ENCODE measurements at places on chromosomes 4 and X.

- DNase-seq: no peak
Observed at GRCh38 chrX:31819455-31819854, 747.6 kb upstream of the FTHL17 start.

GRCh38 chrX:122582975-122583305 is 601.1 kb upstream of the GRIA3 start:
- DNase-seq: no peak

GRCh38 chr4:114465766-114466165 is 132.8 kb upstream of the UGT8 start:
- no peak for DNase-seq

DNA sequence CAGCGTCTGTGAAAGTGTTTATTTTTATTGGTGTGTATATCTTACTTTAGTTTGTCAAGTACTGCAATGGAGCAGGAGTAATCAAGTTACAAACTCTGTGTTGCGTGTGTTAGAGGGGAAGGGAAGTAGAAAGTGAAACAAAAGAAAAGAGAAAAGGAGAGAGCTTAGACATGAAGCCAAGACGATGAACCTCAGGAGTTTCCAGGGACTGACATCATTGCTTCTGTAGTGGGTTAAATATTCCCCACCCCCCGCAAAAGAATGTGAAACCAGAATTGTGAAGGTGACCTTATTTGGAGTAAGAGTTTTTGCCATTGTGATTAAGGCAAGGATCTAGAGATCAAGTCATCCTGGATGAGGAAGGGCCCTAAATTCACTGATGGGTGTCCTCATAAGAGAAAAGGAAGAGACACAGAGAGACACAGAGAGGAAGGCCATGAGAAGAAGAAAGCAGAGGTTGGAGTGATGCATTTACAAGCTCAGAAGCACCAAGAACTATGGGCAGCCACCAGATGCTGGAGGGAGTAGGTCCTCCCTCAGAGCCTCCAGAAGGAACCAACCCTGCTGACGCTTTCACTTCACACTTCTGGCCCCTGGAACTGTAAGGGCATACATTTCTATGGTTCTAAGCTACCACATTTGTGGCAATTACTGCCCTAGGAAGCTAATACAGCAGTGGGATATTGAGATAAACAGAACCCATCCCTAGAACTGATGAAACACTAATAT is 173.6 kb upstream of the SFRP2 start:
- DNase-seq: no peak

- DNase-seq: peak; percentile 29
Observed at GRCh38 chr4:111854494-111855087, 290.7 kb upstream of the FAM241A start.

GRCh38 chrX:4764888-4765287 is 1051.4 kb upstream of the PRKX start:
- no peak for DNase-seq

DNA sequence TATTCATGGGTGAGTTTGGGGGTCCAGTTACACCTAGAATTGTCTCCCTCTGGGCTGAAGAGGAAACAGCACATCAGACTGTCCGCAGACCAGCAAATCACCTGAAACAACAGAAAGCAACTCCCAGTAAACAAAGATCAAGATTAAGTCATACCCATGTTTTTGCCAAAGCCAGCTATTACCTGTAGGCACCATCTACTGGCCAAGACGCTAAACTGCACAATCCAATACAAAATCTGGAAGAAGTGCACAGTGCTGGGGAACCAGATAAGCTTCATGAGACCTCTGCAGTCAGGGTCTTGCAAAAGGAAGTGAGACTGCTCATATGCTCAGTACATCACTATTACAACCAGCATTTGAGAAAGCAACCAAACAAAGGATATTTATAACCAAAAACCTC is 157.5 kb upstream of the ITM2A start:
- no peak for DNase-seq

DNA sequence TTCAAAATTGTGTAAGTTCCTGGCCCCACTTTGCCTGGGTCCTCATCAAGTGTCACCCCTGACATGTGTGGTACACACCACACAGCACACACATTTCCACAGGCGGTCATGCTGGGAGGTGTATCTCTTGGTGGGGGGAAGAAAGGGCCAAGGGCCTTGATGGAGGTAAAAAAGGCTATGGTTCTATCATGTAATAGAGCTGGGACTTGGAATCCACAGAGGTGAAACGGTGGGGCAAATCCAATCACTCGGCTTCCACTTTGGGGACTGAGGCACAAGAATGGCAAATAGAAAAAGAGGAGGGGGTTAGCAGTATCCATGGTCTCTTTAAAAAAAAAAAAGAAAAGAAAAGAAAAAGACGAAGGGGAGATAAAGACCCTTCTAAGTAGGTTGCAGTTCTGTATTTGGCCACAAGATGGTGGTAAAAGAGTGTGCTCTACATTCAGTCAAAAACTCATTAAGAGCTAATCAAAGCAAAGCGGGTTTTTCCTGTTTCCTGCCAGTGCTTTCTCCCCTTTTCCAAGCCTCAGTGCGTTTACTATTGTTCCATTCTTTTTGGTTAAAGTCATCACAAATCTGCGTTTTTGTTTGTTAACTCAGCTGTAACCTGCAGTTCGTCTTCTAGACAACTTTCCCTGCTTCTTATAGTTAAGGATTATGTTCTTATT is 37.0 kb upstream of the ATP6AP2 start:
- no peak for DNase-seq

DNA sequence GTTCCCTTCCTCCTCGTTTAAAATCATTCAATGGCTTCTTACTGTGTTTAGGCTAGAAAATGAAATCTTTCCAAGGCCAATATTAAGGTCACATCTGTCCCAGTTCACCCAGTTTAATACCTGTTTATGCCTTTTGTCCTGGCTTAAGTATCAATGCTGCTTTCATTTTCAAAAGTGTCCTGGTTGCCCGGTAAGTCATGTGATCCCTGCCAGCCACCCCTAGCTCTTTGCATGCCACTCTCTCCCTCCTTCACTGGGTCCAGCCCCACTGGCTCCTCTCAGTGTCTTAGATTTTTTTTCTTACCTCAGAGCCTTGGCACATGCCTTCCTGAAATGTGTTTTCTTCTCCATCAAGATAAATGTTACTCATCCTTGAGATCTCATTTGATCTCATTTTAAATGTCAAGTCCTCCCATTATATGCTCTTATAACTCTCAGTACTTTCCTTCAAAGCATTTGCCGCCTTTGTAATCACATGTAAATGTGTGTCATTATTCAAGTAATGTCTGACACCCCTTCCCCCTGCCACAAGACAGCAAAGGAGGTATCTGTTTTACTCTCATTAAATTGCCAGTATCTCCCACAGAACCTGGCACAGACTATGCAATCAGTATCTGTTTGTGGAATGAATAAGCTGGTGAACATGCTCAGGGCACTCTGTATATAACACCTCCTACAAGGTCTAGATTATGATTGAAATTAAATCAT is 472.5 kb upstream of the RPS6KA3 start:
- no peak for DNase-seq

GRCh38 chr4:88283661-88284438 is 511 bp downstream of the PPM1K start:
- DNase-seq: peak; percentile 78

DNA sequence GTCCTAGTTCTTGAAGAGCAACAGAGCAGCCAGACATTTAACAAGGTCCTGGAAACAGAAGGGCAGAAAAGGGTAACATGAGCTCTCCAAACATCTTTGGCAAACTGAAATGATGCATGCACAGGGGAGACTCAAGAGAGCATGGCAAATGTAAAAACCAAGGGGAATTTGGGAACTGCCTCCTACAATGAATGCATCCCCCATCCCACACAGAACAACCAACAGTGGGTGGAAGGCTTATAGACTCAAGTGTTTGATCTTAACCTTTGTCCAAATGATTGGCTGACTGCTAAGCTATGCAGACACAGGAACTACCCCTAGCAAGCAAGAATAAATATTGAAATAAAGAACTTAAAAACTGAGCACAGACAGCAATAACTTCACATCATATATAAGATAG is 74.4 kb downstream of the CENPC start:
- DNase-seq: no peak

GRCh38 chr4:182346675-182347375 is 103.6 kb downstream of the TENM3 start:
- DNase-seq: no peak

DNA sequence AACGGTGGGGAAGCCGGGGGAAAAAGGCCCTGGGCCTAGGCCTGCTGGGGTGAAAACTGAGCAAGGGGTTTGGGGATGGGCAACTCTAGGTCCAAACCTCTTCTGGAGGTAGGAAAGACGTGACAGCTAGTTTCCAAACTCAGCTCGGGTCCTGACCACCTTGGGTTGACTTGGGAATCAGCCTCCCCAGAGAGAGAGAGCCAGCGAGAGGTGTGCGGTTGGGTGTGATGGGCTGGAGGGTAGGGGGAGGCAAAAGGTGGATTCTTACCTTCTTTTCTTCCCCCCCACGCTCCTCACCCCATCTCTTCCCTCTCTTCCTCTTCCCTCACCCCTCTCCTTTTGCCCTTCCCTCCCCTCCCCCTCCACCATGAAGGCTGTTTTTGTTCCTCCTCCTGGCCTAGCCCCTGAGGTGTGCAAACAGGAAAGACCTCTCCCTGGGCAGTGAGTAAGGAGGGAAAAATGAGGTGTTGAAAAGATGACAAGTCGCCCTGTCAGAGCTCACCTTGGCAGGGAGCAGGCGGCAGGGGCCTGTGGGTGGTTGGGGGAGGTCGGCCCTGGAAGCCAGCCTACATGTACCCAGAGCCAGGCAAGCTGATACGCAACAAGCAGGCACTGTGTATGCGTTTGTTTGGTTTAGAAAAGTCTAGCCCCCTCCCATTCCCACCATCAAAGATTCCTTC is 14.8 kb downstream of the PJA1 start:
- no peak for DNase-seq

DNA sequence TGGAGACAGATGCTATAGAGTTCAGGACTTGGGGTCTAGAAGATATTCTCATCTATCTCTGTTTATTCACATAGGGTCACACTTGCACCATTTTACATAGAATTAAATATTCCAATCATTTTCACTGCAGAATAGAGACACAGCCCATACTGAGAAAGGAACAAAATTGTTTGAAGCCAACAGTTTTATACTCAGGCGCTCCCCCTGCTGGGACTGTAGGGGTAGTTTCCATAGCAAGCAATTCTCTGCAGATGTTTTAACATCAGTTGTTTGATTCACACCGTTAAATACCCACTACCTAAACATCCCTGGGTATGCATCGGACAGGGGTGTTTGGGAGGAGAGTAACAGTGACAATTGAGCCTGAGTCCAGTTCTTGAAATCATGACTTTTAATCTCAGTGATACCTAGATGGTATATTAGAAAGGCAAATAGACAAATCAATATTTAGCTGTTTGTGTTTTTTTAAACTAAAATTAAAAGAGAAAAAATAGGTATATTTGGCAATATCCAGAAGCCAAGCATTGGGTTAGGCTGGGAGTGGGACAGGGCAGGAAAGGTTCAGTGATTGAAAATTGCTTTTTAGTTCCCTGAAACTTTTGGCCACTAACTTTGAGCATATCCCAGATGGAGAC is 33.8 kb downstream of the LONRF3 start:
- no peak for DNase-seq

DNA sequence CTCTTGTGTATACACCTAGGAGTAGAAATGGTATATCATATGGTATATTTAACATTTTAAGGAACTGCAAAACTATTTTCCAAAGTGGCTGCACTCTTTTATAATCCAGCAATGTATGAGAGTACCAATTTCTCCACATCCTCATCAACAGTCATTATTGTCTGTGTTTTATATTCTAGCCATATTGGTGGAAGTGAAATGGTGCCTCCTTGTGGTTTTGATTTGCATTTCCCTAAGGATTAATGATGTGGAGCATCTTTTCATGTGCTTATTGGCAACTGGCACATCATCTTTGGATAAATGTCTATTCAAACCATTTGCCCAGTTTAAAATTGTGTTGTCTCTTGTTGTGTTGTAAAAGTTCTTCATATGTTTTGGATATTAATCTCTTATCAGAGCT is 9.6 kb downstream of the BMP15 start:
- DNase-seq: no peak

All from pancreas (tissue), 10 donors.